ENCODE measurements at places on chromosomes 7 and 10.

DNA sequence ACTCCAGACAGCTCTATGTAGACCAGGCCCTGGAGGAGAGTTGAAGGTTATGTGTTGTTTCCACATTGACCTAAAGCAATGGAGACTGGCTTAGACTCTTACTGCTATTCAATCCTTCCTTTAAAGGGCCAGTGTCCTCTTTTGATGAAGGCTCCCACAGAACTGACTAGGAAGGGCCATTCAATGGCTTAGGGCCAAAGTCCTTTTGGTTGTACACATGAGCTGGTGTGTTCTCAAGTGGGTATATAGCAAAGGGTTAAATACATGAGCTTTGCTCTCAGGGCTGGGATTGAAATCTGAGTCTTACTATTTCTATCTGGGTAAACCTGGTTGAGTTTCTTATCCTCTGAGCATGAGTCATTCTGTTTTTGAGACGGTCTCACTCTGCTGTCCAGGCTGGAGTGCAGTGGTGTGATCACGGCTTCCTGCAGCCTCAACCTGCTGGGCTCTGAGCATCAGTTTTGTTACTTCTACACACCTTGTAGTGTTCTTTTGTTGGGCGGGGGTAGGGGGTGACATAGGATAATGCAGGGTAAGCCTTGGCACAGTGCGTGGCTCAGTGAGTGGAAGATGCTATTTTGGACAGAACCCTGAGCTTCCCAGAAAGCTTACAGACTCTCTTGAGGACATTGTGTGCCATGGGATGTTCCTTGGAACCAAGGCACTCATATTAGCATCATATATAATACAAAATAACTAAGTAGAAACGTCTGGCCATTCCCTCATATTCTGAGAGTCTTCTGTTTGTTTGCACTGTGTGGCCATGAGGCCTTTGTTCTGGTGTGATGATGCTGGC is 90.1 kb downstream of the ABCC2 start:
- DNase-seq, result peak; percentile 48

GRCh38 chr10:95792874-95793285 is 36.9 kb downstream of the ENTPD1 start:
- no peak for DNase-seq

DNA sequence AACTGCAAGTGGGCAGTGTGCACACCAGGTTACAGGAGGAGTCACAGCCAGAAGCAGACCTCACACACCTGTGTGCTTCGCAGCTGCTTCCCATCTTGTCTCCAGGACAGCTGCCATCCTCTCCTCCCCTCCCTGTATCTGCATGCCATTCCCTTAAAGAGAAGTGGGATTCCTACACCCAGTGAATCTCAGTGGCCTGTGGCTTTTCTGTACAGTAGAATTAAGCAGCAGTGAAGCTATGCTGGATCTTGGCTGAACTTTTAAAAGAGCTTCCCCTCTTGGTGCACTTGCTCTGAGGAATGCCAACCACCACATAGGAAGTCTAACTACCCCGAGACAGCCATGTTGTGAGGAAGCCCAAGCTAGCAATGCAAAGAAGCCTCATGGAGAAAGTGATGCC is 236.5 kb upstream of the ZMIZ1 start:
- no peak for DNase-seq

GRCh38 chr7:111025006-111025405 is 65.9 kb upstream of the LRRN3 start:
- no peak for DNase-seq

GRCh38 chr10:79269969-79270368 is 77.3 kb upstream of the PPIF start:
- DNase-seq, result no peak

- DNase-seq, result no peak
Measured at GRCh38 chr7:46292741-46293140, 371.7 kb upstream of the IGFBP3 start.
